ENCODE measurements at places on chromosomes 5 and 9.

DNA sequence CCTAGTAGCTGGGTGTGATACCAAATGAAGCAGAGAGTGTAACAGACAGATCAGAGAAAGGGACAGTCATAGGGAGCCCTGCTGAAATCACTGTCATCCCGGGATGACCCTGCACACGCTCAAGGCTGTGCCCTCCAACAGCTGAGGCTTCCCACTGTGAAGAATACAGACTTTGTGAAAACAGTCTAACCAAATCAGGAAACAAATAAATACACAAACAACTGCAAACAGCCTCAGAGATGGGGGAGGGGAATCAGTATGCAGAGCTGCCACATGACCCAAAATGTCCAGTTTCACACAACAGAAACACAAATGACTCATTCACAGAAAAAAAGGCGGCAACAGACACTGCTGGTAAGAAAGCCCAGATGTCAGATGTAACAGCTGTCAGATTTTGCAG, 101.9 kb downstream of the ADAMTS2 start:
- H3K36me3 ChIP-seq = no peaks in the 10 kb centered on the region
- DNase-seq = peak; percentile 21
- no peaks in the 10 kb centered on the region for H3K27me3 ChIP-seq
- no peak overlapping the region for H3K27ac ChIP-seq

DNA sequence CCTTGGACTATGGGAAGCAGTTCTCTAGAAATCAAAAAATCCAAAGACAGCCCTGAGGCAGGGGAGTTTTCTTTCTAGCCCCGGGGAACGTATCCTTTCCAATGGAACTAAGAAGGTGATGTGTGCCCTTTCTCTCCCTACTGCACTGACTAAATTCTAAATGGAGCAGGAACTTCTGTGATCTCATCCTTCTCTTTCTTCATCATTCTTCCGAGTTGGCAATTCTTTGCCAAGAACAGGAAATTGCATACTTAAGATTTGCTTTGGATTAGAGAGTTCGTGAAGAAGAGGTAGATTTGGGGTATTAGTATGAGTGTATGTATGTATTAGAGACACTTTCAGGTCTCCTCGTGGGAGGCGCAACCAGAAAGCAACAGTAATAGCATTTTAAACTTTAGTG, 178.0 kb upstream of the PIK3R1 start:
- no peak for DNase-seq
- no peaks in the 10 kb centered on the region for H3K27me3 ChIP-seq
- H3K4me1 ChIP-seq = no peaks in the 10 kb centered on the region
- H3K36me3 ChIP-seq = no peaks in the 10 kb centered on the region
- no peak overlapping the region for H3K4me3 ChIP-seq

DNA sequence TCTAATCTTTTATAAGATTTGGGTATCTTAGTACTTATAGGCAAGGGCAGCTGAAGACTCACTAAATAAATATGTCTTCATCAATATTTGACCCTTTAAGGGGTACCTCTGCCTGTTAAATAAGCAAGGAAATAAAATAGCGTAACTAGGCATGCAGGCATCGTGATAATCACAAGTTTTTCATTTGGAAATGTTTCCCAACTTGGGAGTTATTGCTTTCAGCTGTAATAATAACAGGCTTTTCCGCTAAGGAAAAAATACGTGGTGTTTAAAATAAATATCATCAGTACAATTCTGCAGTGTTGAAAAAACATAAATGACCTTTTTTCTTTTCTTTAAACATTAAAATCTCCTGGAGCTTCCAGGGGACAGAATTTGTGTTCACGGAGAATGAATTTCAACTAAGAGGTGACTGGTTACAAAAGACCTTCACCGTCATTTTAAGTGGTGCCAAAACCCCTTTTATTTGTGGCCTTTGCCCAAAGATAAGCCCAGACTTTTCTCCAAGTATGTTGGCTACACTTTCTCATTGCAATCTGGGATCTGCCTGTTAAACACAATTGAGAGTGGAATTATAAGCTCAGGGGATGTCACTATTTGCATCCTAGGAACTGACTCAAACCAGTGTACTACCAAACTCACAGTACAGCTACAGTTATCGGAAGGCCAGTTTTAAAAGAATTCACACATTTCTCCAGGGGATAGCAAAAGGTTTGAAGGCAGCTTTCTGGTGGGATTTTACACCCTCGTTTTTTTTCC, 218.6 kb downstream of the FBXL7 start:
- H3K27me3 ChIP-seq = no peaks in the 10 kb centered on the region
- H3K36me3 ChIP-seq = no peaks in the 10 kb centered on the region
- DNase-seq = no peak
- H3K4me3 ChIP-seq = no peak overlapping the region

- no peak overlapping the region for H3K4me3 ChIP-seq
- no peaks in the 10 kb centered on the region for H3K36me3 ChIP-seq
- H3K4me1 ChIP-seq = peaks cover 3% of the 10 kb centered on the region
Observed at GRCh38 chr9:81814794-81815464, 113.3 kb upstream of the SPATA31D4 start.

GRCh38 chr9:126149661-126150060, 177.0 kb upstream of the MVB12B start:
- no peak for DNase-seq
- H3K4me3 ChIP-seq = no peak overlapping the region
- H3K4me1 ChIP-seq = no peaks in the 10 kb centered on the region
- no peak overlapping the region for H3K27ac ChIP-seq

GRCh38 chr5:99605904-99606303, 677.1 kb upstream of the CHD1 start:
- H3K36me3 ChIP-seq = no peaks in the 10 kb centered on the region
- DNase-seq = no peak
- H3K27me3 ChIP-seq = no peaks in the 10 kb centered on the region
- no peaks in the 10 kb centered on the region for H3K4me1 ChIP-seq

DNA sequence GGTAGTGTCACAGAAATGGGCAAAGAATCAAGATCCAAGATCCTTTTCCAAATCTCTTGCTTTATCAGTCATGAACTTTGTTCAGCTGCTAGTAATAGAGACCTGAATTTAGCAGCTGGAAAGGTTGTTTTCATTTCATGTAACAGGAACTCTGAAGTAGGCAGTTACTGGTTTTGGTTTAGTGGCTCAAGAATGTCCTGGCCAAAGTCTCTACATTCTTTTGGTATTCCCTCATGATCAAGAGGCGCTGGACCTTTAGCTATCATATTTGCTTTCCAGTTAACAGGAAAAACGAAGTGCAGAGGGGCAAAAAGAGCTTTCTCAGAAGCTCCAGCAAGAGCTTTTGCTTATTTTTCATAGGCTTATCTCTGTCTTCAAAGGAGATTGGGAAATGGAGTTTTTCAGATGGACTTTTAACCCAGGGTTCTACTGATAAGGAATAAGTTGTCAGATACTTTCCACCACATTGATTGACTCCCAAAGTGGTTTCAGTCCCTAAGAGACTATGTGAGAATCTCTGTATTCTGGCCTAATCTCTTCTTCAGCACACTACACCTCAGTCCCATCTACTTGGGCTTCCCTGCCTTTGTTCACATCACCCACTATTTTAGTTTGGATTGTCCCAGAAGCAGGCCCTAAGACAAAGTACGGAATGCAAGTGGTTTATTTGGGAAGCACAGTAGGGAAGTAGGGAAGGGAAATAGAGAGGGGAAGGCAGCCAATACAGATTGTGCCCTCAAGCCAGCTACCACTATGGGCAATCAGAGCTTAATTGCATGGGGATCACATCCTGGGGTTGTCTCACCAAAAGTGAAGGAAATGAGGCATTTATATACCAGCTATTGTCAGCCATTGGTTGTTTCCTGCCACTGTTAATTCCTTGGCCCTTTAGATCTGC, 359.3 kb downstream of the LRRC70 start:
- H3K4me1 ChIP-seq = peaks cover 11% of the 10 kb centered on the region
- H3K4me3 ChIP-seq = no peak overlapping the region
- peak overlapping the region; percentile 37 for H3K27ac ChIP-seq
- no peak for DNase-seq

Measured in ovary (tissue), 10 donors.